Fibroblast of the aortic adventitia (primary cell): ENCODE measurements at places on chromosomes 13 and 19.

- DNase-seq = peak; percentile 93
Measured at GRCh38 chr19:12952488-12953137, 4.4 kb downstream of the GADD45GIP1 start.

- no peak for DNase-seq
Measured at GRCh38 chr13:26836626-26837025, 76.0 kb upstream of the GPR12 start.

- DNase-seq = no peak
Measured at GRCh38 chr19:54654447-54655321, 8.1 kb upstream of the LILRB4 start.

DNA sequence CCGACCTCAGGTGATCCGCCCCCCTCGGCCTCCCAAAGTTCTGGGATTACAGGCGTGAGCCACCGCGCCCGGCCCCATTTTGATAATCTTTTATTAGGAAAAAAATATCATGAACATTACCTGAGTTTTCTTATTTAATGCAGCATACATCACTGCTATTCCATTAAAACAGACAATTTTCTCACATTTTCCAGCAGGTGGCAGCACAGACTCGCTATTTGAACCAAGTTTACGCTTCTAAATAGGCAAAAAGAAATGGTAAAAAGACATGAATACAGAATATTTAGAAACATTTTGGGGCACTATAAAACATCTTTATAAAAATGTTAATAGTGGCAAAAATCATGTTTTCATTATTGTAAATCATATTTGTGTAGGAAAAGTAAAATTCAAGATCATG is 903.1 kb downstream of the SLITRK6 start:
- DNase-seq = peak; percentile 68
